CD4-positive, alpha-beta T cell (primary cell): ENCODE measurements at places on chromosomes 5 and 9.

- peak; percentile 45 for DNase-seq
Measured at GRCh38 chr9:129414377-129414992, 206.4 kb downstream of the C9orf50 start.

GRCh38 chr9:69918322-69918721 lies 97.7 kb downstream of the CFAP95 start:
- no peak for DNase-seq

- no peak for DNase-seq
Measured at GRCh38 chr5:130290219-130290618, 386.0 kb downstream of the CHSY3 start.

DNA sequence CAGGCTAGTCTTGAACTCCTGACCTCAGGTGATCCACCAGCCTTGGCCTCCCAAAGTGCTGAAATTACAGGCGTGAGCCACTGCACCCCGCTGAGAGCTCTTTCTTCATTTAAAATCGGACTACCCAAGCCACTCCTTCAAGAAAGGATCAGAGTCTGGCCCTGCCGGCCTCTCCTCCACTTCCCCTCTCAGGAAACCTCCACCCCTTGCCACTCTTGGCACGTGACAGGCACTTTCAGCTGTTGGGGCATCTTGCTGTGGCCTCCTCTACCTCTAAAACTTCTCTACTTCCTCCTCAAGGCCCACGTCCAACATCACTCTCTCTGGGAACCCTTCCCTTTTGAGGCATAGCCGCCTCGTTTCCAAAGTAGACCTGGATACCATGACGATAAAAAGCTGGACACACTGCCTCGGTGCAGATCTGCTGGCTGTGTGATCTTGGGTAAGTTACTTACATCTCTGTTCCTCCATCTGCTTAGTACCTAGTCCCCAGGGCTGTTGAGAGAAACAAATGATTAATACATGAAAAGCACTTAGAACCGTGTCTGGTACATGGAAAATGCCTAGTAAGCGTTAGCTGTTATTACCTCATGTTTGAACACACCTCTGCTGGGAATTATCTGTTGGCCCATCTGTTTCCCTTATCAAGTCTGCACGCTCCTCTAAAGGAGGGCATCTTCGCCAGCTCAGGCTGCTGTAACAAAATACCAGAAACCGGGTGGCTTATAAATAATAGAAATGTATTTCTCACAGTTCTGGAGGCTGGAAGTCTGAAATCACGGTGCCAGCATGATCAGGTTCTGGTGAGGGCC lies 55.3 kb downstream of the SMIM23 start:
- DNase-seq: no peak

- no peak for DNase-seq
Measured at GRCh38 chr5:119270960-119271757, 84.7 kb upstream of the TNFAIP8 start.

- no peak for DNase-seq
Measured at GRCh38 chr5:160310140-160310539, 2.2 kb downstream of the CCNJL start.

- no peak for DNase-seq
Measured at GRCh38 chr9:79799691-79800335, 228.0 kb downstream of the TLE4 start.

DNA sequence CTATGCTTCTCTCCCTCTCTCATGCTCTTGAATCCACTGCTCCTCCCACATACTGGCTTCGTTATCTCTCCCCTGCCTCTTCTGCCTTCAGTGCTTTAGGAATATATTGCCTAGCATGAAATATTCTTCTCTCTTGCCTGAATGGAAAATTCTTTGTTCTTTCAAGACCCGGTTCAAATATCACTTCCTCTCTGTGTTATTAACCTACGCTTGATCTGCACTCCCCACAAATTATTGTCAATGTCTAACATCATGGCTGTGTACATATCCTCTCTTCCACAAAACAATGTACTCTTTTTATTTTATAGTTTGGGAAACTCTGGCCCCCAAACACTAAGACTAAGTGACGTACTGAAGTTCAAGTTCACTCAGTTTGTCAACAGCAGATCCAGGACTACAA lies 211.0 kb downstream of the SEC61B start:
- DNase-seq: no peak

GRCh38 chr5:14177634-14178033 lies 34.5 kb downstream of the TRIO start:
- DNase-seq: no peak

GRCh38 chr9:113199683-113200329 lies 21.3 kb downstream of the FKBP15 start:
- DNase-seq: no peak

DNA sequence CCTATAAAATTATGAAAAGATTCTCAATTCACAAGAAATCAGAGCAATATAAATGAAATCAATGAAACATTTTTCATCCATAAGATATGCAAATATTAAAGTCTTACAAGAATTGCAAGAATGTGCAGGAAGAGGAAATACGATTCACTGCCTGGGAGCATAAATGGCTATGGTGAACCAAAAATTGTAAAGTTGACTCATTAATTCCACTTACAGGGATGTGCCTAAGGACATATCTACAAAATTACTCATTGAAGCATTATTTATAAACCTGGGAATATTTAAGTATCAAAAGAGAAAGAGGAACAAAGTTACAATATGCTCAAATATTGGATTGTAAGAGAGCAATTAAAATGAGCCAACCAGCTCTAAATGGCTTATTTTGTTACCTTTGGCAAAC lies 6.9 kb upstream of the NIPSNAP3A start:
- no peak for DNase-seq

DNA sequence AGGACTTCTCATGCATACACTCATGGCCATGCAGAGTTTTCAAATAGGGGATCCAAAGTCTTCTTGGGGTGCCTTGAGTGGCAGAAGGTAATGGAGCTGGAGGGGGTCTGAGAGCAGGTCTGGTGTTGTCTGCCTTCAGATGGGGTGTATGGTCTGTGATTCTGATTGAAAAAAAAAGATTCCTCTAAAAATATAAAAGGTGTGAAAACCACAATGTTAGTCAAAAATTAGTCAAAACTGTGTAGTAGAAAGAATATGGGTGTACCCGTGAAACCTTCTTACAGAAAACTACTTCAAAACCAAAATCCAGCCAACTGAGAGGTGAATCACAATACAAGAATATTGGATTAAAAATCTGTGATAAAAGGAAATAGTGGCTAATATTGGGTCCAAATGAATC lies 20.1 kb downstream of the DOCK2 start:
- DNase-seq: no peak

DNA sequence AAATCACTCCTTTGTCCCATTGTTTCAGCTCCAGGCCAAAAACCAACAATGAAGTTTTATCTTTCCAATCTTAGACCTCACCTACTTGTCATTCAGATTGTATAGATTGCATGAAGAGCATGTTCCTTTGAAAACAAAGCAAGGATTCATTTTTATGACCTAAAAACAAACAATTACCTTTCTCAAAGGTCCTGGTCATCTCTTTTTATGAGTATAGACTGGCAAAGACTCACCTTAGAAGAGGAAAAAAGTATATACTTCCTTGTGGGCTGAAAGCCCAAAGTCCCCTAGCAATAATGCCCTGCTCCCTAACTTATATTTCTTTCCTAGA lies 28.4 kb upstream of the TLE1 start:
- no peak for DNase-seq

- DNase-seq: no peak
Measured at GRCh38 chr9:31612336-31613030, 772.0 kb upstream of the ACO1 start.

DNA sequence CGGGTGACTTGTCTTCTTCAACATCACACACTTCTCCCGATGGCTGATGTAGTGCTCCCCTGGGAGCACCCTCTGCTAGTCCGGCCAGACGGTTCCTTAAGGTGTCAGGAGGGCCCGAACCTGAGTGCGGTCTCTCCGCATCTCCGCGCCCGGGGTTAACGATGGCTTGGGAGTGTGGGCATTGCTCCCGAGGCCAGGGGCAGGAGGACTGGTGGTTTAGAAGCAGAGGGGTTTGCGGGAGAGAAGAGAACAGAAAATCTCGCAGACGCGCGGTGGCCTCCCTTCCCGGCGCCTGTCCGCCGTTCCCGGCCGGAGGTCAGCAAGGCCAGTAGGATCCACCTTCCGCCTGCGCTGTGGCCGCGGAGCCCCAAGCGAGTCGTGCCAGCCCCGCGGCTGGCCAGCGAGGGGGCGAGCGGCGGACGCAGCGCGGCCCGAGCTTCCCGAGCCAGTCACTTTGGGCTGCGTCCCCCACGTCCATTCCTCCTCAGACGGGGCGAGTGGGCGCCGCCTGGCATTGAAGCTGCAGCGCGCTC lies 700 bp downstream of the CDO1 start:
- DNase-seq: no peak

GRCh38 chr5:16385516-16386090 lies 80.0 kb downstream of the ZNF622 start:
- no peak for DNase-seq

DNA sequence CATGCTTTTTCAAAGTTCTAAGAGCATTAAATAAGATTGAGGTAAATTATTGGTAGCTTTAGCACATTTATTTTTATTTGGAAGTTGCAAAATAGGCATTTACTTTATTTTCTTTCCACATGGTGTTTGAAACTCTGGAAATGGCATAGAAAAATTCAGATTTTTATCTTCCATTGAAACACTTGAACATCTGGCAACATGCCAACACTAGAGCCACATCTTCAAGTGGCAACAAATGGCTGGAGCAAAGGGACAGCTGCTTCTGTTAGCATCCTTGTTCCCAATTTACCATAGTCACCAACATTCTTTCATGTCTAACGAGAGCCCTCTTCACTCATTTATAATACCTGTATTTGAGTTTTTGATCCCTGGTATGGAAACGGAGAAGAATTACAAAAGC lies 539.9 kb downstream of the ZNF608 start:
- no peak for DNase-seq

DNA sequence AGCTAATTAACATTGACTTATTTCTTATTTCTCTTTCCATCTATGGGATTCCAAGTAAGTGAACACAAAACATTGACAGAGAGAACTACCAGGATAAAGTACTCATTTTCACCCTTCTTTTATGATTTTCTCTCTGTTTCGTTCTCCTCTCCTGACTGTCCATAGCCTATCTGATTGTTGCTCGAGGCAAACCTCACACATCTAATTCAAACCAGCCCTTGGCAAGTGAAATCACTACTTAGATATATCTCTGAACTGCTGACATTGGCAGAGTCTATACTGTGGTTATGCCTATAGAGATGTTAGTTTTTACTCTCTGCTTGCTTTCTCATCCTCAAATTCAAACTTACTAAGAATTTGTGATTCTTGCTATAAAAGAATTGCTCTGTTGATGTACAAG lies 248.8 kb downstream of the ISL1 start:
- no peak for DNase-seq

DNA sequence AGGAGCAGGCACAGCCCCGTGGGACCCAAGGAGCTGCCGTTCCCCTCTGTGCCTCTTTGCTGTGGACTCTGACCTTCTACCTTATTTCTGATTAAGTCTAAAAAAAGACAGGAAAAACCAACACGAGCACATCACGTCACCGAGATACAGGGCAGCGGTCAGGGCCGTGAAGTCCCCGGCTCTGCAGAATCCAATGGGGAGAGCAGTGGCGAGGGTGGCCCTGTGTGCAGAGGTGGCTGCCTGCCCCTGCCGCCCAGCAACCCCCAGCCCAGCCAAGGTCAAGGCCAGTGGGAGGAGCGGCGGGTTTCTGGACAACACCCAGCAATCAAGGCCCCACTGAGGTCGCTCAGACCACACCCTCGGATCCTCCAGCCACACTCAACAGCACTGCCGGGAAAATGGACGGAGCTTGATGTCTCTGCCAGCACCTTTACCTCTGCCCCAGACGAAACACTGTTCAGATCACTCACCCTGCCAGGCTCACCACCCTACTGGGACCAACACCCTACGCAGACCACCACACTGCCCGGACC lies 32.7 kb upstream of the SLC9A3 start:
- no peak for DNase-seq

DNA sequence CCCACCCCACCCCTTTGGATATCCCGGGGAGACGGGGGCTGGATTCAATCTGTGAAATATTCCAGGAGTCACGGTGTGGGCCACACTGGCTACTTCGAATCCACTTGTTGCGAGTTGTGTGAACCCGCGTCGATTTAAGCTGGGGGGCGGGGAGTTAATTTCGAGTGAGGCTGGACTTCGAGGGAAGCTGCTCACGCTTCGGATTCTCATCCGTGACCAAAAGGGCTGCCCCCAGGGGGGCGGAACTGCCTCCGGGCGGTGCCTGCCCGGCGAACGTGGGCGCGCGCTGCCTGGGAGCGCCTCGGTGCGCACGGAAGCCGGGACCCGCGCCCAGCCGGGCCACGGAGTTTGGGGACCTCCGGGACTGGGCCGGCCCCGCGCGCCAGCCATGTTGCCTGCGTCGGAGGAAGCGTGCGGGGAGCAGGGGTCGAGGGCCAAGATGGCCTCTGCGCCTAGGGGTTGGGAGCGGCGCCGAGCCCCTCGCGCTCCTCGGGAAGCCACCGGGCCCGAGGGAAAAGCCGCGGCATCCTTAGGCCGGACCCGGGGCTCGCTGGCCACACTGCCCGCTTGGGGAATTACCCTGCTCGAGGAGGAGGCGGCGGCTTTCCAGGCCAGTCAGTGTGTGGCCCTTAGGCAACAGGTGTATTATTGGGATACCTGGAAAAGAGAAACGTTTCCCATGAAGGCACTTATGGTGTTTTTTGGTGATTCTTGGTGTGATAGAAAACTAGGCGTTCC lies 975 bp downstream of the OCLN start:
- DNase-seq: no peak

- DNase-seq: no peak
Measured at GRCh38 chr5:135154961-135155360, 120.9 kb upstream of the PITX1 start.

DNA sequence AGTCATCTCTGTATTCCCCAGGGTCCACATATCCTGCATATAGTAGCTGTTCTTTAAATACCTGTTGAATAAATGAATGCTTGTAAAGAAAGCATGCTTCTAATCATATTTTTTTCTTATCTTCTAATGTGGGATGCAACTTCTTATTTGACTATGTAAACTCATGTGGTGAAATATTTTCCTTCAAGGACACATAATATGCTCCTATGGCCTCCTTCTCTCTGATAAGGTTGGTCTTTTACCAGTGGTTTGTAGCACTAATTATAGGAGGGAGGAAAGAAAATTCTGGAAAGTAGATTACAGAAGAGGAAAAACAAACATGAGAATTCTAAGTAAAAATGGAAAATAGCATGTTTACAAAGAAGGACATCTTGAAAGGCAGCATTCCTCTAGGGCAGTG lies 28.6 kb upstream of the C5orf63 start:
- DNase-seq: no peak

DNA sequence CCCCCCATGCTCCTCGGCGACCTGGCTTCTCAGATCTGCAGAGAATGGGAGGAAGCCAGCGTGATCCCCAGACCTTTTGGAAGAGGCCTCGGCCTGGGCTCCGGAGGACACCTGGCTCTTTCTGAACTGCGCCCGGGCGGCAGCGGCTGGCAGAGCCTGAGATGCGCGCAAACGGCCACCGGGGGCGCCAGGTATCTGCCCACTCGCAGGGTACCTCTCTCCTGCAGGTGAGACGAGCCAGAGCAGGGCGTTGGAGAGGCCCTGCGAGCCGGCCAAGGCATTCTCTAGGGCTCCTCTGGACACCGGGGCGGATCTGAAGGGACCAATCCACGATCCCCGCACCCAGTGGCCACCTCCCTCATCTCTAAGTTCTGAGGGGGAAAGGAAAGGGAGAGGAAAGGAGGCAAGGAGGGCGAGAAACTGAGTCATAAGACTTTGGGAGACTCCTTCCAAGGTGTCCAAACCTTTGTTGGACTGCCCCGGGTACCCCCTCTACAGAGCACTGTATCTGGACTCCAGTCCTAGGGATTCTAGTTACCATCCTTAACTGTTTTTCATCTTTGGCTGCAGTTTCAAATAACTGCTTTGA lies 55.0 kb upstream of the SLC46A2 start:
- DNase-seq: no peak

GRCh38 chr5:148556835-148557234 lies 97.5 kb downstream of the HTR4 start:
- DNase-seq: no peak
